ENCODE measurements at places on chromosomes 6 and 20.

GRCh38 chr6:52976149-52976548 lies 18.9 kb downstream of the GSTA4 start:
- DNase-seq: no peak

GRCh38 chr20:24840121-24840713 lies 108.9 kb upstream of the CST7 start:
- no peak for DNase-seq

DNA sequence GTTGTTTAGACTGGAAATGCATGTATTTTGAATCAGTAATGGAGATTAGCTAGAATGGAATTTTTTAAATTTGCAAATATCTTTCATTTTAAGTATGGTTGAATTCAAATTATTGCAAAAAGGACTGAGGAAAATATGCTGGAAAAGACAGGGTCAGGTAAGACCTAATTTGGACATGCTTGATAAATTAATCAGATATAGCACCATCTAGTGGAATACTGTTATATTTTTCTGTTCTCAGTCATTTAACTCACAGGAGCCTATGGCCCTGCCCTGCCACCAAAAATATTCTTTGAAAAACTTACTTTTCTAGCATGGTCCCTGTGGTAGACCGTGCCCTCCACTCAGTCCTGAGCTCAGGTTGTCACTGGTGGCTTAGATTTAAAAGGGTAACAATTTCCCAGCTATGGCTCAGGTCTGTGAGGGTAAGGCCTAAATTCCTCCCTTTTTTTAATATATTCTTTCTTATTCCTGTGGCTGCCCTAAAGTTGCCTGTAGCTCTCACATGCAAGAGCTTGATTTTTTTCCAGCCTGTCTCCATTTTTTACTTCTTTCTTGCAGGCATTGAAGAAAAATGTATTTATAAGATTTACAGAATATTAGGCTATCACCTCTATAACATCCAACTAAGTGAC lies 25.3 kb upstream of the KIAA1586 start:
- DNase-seq: no peak

GRCh38 chr6:111482188-111482958 lies 645 bp downstream of the REV3L start:
- no peak for DNase-seq

- no peak for DNase-seq
Observed at GRCh38 chr6:148500402-148500801, 157.8 kb downstream of the SASH1 start.

DNA sequence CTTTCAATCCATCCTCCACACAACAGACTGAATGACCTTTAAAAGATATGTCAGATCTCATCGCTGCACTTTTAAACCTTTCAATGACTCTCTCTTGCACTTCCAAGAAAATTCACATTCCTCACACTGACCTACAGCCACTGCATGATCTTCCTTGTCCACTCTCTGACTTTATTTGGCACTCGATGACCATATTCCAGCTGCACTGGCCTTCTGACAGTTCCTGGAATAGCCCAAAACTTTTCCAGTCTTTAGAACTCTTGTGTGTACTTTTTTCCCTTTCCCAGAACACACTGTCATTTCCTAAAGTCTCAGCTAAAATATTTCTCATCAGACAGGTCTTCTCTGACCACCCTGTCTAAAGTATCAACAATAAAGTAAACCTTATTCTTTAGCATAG lies 174.6 kb downstream of the ADGRG6 start:
- DNase-seq: no peak

DNA sequence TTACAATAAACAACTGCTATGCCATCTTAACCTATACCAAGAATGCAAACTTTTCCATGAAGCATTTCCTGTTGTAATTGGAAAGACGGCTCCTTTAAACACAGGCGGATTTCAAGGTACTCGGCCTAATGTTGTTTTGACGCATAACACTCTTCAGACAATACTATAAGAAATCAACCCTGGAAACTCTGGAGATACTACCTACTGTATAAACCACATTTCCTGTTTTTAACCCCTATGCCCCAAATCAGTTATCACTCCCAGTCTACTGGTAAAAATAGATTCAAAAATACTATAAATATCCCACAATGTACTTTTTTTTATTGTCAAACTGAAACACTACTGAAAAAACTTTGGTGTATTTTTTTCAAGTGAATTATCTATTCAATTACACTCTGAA lies 118.1 kb downstream of the IRF4 start:
- no peak for DNase-seq

GRCh38 chr6:136576821-136577220 lies 26.6 kb upstream of the MAP7 start:
- no peak for DNase-seq
